ENCODE measurements at places on chromosomes 11 and 22. TPM values are rescaled to one million over a fixed set of nuclear protein-coding genes. Genes with fewer than 3 reads are reported as not detected.

GAL gene
- total RNA-seq = 14.1 TPM

GRK3 gene
- 1.6 TPM for total RNA-seq

ATP6V1E1 gene
- total RNA-seq = 103 TPM

DEUP1 gene
- total RNA-seq = not detected

PHOX2A gene
- total RNA-seq = 2.6 TPM
